ELR (cell line): ENCODE measurements at places on chromosomes 2 and 18.

GRCh38 chr2:226797989-226798421 lies 1.6 kb downstream of the IRS1 start:
- peak; percentile 54 for DNase-seq

- DNase-seq = no peak
These were observed 4.3 kb upstream of the NEUROD1 start for GRCh38 chr2:181684454-181685149.

DNA sequence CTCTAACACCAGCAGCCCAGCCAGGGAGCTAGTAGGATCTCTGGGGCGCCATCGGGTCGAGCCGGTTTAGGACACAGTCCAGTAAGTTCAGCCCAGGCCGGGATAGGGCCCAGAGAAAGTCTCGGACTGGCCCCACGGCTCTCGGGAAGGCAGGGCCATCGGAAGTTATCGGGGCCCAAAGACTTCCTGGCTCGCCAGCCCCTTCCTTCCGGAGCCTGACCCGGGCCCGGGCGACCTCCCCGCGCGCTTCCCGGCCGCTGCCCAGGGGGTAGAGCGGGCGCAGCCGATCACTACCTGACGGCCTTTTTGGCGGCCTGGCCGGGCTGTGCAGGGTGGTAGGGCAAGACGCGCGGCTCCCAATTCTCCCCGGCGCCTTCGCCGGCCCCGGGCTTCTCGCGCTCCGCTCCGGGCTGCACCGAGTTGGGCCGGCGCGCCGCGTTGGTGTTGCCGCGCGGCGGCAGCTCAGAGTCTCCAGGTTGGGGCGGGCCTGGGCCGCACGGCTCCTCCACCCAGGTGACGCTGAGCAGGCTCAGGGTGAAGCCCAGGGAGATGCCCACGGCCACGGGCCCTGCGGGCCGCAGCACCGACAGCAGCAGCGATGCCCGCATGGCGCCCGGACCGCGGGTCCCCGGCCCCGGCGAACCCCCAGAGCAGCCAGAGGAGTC lies 546 bp downstream of the CHPF start:
- DNase-seq = peak; percentile 59

- no peak for DNase-seq
These were observed 63.4 kb downstream of the ZNF516 start for GRCh38 chr18:76431437-76432273.
